CD4-positive, alpha-beta T cell treated with Interleukin-1 beta for 1 hour (primary cell): ENCODE measurements at places on chromosomes 7 and 10.
A peak's percentile ranks its signal among the peaks of the same experiment; 100 is the strongest.

DNA sequence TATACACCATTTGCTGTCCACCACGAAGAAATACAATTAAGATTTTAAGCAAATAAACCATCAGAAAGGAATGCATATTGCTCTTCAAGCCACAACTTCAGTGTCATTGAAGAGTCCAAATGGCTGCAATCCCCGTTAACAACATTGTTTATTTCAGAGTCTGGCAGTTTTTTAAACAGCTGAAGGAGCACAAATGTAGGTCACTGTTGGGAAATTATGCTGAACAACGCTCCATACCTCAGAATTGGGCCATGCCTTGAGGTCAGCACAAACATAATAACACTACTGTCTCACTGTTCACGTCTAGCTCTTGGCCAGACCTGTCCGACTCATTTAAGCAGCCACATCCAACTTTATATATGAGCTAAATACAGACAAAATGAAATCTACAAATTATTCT, 453.9 kb upstream of the GHITM start:
- no peak for DNase-seq

DNA sequence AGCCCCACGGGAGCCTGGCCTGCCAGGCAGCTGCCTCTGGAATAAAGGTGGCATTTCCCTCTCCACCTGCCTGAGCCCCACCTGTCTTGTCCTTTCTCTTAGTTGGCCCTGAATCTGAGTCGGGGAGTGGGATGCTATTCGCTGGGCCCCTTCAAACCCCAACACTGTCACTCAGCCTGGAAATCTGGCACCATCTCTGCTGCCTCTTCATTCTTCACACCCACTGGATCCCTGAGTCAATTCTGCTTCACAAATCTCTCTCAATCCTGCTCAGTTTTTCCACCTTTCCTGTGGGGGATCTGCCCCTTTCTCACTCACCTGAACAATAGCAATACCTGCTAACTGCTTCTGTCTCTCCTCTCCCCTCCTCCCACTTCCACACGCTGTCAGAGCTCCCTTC, 10.6 kb downstream of the CRTAC1 start:
- no peak for DNase-seq

- DNase-seq, result no peak
Observed at GRCh38 chr10:10126218-10126617, 891.5 kb upstream of the CELF2 start.

DNA sequence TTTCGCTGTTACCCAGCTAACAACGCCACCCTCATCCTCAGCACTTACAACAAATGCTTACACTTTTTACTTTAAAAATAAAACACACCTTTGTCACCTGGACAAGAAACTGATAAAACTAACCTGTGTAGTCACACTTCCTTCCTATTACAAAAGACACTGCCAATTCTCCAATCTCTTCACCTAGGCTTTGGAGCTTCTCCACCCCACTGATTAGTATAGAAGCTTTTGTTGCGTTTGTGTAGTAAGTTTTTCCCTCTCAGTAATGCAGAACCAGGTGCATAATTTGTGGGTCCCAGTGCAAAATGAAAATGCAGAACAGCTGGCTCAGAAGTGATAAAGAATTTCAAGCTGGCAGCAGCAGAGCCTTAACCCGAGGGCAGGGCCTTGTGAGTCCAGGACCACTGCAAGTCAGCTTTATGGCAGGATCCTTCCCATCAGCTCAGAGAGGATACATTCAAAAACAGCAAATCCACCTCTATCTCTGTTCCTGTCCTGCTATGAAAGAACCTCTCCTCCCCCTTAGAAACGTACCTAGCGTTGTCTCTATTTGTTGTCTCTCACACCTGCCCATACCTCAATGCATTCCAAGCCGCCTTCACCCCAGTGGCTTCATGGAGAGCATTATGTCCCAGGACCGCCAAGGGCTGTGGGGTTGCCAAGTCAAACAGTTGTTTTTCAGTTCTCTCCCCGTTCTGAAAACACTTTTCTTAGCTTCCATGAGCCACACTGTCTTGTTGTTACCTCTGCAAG, 40.3 kb upstream of the EGFR start:
- no peak for DNase-seq

GRCh38 chr10:6310977-6311376, 108.2 kb downstream of the PFKFB3 start:
- no peak for DNase-seq

DNA sequence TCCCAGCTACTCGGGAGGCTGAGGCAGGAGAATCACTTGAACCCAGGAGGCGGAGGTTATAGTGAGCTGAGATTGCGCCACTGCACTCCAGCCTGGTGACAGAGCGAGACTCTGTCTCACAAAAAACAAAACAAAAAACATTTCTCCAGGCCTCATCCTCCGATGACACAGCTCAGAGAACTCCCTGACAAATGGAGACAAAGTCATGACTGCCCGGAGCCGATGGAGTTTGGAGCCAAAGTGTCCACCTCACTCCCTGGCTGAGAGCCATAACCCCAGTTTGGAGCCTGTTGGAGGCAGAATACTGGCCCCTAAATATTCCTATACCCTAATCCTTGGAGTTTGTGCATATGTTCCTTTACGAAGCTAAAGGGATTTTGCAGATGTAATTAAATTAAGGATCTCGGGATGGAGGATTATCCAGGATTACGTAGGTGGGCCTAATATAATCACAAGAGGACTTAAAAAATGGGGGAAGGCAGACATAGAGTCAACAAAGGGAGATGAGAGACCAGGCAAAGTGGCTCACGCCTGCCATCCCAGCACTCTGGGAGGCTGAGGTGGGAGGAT, 22.7 kb downstream of the SSC4D start:
- DNase-seq, result no peak

DNA sequence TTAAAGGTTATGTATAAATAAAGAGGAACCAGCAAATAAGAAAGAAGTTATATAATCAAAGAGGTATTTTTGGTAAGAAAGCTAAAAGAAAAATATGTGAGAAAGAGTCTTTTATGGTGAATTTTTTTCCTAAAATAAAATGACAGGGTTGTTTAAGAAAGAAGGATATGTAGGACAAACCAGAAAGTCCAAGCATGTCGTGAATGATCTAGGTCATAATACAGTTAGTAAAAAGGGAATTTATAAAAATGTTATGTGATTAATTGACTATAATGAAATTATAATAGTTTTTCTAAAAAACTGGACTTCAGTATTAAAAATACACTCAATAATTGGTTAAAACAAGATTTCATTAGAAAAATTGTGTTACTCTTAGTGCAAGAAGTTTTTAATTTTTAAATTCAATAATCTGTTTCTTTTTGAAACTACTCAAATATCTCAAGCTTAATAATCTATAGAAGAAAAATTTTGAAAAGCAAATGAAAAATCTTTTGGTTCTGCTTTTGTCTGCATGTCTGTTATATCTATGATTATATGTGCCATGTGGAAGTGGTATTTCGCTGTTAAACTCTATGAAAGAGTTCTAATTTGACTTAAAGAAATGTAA, 23.3 kb downstream of the AVL9 start:
- DNase-seq, result no peak

DNA sequence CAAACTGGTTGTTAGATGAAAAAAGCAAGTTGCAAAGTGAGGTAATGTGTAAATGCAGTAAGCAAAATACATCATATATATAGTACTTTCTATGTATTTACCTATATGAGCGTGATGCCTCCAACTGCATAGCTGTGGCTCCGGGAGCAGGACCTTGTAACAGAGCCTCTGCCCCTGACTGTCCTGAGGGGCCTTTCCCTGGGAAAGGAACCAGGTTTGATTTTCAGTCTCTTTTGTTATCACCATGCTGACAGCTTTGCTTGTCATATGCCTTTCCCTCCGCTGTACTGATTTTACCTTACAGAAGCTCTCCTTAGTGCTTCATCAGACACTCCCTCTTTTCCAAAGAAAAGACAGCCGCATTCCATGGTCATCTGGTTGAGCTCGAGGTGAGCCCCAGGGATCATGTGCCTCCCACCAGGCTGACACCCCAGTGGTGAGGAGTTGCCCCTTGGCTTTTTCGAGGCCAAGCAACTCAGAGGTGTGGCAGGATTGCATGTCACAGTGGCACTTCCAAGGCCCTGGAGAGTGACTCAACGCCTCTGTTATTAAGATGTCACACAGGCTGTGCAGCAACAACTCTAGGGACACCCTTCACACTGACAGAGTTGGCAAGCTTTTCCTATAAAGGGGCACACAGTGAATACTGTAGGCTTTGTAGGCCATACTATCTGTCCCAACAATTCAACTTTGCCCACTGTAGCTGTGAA, 78.9 kb downstream of the ALOX5 start:
- no peak for DNase-seq

DNA sequence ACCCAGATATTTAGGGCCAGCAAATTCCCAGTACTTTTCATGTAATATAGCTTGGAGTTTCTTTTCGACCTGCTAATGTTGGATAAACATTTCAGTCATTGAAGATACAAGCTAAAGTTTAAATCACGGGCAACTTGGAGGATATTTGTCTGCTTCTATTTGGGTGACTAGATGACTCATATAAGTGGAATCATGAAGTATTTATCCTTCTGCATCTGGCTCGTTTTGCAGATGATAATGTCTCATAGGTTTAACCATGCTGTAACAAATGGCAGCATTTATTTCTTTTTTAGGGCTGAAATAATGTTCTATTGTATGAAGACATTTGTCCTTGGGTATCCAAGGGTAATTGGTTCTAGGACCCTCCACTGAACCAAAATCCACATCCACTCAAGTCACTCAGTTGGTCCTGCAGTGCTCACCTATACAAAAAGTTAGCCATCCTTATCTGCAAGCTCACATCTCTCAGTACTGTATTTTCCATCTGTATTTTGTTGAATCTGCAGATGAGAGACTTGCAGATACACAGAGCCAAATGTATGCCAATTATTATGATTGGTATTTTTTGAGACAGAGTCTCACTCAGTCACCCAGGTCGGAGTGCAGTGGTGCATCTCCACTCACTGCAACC, 187.2 kb upstream of the CSTF2T start:
- DNase-seq, result no peak

- DNase-seq, result no peak
Observed at GRCh38 chr10:1402816-1403507, 334.4 kb downstream of the ADARB2 start.

GRCh38 chr7:127690806-127691205, 38.8 kb downstream of the SND1 start:
- no peak for DNase-seq

GRCh38 chr7:2760098-2760889, 72.3 kb downstream of the AMZ1 start:
- DNase-seq, result peak; percentile 16

DNA sequence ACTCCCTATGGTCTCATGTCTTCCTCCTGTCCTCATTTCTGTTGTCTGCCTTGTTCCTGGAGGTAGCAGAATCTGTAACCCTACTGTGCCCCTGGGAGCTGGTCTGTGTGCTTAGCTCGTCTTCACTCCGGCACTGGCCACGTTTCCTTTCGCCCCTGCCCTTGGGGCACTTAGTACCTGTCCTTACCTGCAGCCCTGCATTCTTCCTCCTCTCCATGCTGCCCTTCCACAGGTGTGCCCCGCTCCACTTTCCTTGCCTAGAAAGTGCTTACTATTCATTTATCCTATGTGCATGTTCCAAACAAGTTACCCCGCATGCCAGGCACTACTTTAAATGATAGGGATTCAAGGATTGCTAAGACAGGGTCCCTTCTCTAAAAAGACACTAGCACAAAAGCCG, 199.9 kb upstream of the ZMIZ1 start:
- no peak for DNase-seq

DNA sequence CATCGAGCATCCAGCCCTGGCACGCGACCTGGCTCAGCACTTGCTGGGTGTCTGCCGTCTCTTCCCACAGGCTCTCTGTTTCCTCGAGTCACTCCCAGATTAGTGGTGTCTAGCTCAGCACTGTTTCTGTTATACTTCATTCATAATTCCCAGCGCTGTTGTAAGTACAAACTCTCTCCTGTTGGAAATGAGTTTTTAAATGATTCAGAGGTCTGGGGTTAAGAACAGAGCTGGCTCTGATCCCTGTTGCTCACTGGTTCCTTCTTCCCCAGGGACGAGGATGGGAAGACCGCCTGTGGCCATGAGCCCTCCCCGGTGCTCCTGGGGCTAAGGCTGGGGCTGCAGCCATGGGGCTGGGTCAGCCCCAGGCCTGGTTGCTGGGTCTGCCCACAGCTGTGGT, 17.3 kb upstream of the C10orf95 start:
- no peak for DNase-seq

DNA sequence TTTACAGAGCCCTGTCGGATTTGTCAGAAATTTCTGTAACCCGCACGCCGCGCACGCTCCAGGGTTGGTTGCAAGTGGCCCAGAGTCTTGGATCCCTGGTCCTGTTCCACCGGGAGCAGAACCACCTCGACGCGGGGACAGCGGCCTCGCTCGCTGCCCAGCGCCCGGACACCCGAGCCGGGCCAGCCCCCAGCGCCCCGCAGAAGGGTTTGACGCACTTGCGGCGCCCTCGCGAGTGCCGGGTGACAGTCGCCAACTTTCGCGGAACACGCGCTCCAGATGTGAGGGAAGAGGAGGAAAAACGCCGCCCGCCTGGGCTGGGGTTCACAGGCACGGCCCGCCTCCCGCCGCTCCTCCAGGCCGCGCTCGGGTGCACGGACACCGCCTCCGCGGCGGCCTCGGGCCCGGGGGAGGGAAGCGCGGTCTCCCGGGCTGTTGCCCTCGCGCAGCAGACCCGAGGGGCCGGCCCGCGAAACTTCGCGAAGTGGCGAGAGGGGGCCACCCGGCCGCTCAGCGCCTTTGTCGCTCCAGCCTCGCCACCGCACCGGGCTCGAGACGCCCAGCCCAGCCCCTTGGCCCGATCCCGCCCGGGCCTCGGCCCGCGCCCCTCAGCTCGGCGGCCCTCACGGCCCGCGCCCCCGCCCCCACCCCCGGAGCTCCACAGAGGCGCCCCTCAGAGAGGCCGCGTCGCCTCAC, 514 bp downstream of the RNF216 start:
- DNase-seq, result peak; percentile 16

GRCh38 chr7:31955641-31956040, 114.6 kb downstream of the PDE1C start:
- DNase-seq, result no peak

GRCh38 chr10:113452146-113452845, 100.6 kb upstream of the HABP2 start:
- no peak for DNase-seq

DNA sequence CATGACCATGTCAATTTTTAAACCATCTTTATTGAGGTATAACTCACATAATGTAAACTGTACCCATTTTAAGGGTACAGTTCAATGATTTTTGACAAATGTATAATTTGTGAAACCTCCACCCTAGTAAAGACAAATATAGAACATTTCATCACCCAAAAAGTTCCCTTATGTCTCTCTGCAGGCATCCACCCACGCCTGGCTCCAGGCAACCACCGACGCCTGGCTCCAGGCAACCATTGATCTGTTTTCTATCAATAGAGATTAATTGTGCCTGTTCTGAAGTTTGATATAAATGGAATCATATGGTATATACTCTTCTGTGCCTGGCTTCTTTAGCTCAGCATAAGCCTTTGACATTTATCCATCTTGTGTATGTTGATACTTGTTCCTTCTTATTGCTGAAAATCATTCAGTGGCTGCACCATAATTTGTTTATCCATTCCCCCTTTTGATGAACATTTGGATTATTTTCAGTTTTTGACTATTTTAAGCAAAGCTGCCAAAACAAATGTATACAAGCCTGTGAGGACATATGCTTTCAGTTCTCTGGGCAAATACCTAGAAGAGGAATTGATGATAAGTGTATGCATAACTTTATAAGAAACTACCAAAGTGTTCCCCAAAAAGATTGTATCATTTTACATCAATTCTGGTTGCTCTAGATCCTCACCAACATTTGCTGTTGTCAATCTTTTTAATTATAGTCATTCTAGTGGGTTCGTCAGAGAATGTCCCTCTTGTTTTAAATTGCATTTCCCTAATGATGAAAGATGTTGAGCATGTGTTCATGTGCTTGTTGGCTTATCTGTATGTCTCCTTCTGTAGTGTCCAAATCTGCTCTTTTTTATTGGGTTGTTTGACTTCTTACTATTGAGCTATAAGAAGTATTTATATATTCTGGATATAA, 55.7 kb upstream of the HECTD2 start:
- DNase-seq, result no peak
